ENCODE measurements at places on chromosomes 3 and 15.

GRCh38 chr3:181212271-181212670, 222.7 kb upstream of the DNAJC19 start:
- H3K4me1 ChIP-seq: no peaks in the 10 kb centered on the region
- H3K36me3 ChIP-seq: no peaks in the 10 kb centered on the region
- peaks cover 4% of the 10 kb centered on the region for H3K27me3 ChIP-seq
- no peak overlapping the region for H3K27ac ChIP-seq

DNA sequence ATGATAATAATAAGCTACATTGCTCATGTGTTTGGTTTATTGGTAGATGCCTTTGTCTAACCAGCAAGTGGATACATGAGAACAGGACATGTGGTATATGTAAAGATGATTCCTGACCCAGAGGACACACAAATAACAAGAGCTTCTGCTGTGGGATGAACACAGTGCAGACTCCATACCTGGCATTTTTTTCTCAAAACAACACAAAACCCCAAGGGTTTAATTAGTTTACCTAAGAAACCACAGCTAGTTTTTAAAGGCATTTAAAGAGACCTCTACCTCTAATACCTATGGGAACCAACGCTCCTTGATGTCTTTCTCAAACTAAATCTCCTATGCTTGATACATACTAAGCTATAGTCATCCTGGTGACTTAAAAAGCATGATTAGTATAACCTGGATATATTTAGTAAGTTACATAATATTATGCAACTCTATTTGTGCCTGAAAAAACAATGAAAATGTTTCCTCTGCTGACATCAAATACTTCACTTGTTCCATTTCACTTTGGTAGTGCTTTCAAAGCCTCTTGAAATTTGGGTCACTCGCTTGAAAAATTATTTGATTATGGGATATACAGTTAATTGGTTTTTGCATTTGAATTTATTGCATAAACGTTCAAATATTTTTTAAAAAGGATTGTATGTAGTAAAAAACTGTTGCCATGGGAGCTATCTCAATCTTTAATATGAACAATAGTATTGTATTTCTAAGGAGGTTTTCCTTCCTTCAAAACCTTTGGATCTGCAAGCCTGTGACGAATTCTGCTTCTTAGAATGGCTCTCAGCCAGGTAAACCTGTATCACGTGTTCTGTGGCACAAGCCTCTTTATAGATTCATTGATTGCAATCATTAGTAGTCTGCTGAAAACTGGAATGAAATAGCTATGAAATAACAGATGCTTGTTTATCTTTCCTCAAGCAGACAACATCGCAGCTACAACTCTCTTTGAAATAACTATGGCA, 233.0 kb upstream of the KCNMB2 start:
- H3K4me3 ChIP-seq: no peak overlapping the region
- DNase-seq: no peak
- H3K27ac ChIP-seq: no peak overlapping the region
- no peaks in the 10 kb centered on the region for H3K36me3 ChIP-seq
- no peaks in the 10 kb centered on the region for H3K27me3 ChIP-seq

- H3K4me3 ChIP-seq: no peak overlapping the region
- no peaks in the 10 kb centered on the region for H3K36me3 ChIP-seq
Measured at GRCh38 chr3:123767009-123767372, 117.1 kb downstream of the MYLK start.

DNA sequence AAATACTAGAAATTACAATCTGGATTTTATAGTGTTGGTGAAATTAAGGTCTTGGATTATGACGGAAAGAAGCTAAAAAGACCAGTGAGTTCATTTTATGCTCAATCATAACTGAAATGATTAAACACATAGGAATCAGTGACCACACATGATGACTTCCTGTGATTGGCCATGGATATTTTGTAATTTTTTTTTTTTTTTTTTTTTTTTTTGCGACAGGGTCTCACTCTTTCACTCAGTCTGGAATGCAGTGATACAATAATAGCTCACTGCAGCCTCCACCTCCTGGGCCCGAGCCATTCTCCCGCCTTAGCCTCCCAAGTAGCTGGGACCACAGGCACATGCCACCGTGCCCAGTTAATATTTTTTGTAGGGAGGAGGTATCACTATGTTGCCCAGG, 47.4 kb downstream of the PAQR5 start:
- peaks cover 15% of the 10 kb centered on the region for H3K27me3 ChIP-seq
- no peaks in the 10 kb centered on the region for H3K36me3 ChIP-seq

- peaks cover 28% of the 10 kb centered on the region for H3K4me1 ChIP-seq
- no peaks in the 10 kb centered on the region for H3K27me3 ChIP-seq
- no peaks in the 10 kb centered on the region for H3K36me3 ChIP-seq
- H3K4me3 ChIP-seq: no peak overlapping the region
- H3K27ac ChIP-seq: peak overlapping the region; percentile 56
Measured at GRCh38 chr3:172087602-172088580, 48.5 kb downstream of the FNDC3B start.

DNA sequence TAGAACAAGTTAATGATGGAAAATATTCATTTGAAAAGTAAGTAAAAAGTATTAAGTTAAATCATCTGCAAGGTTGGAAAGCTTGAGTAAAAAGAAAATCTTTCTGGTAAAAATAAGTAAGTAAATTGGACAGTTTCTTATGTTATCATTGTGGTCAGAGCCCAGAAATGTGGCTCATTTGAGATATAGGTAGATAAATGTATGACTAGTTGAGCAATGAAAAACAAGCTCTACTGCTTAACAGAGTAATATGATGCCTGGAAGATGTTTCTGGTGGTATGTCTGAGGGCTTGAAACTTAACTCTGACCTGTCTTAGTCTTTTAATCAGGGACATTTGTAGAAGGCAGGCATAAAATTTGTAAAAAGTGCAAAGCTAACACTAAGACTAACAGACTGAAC, 444.0 kb downstream of the MFSD1 start:
- no peaks in the 10 kb centered on the region for H3K27me3 ChIP-seq
- H3K4me3 ChIP-seq: no peak overlapping the region
- no peak for DNase-seq

DNA sequence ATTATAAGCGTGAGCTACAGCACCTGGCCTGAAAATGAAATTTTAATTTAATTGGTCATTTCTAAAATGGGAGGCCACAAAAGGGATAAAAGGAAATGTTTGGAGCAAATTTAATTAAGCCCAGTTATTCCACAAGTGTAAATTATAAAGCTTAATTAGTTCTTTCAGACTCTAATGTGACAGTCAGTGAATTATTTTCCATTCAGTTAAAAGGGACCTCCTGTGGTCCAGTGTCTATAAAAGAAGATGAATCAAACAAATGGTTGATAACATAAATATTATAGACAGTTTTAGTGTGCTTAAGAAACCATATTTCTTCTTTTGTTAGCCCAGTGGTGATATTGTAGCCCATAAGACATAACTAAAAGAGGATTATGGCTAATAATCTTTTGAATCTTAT, 66.4 kb downstream of the CNOT10 start:
- H3K36me3 ChIP-seq: peaks cover 18% of the 10 kb centered on the region
- no peak overlapping the region for H3K4me3 ChIP-seq
- H3K27ac ChIP-seq: no peak overlapping the region
- H3K27me3 ChIP-seq: no peaks in the 10 kb centered on the region
- DNase-seq: no peak
